ENCODE measurements at places on chromosomes 12 and 14.

DNA sequence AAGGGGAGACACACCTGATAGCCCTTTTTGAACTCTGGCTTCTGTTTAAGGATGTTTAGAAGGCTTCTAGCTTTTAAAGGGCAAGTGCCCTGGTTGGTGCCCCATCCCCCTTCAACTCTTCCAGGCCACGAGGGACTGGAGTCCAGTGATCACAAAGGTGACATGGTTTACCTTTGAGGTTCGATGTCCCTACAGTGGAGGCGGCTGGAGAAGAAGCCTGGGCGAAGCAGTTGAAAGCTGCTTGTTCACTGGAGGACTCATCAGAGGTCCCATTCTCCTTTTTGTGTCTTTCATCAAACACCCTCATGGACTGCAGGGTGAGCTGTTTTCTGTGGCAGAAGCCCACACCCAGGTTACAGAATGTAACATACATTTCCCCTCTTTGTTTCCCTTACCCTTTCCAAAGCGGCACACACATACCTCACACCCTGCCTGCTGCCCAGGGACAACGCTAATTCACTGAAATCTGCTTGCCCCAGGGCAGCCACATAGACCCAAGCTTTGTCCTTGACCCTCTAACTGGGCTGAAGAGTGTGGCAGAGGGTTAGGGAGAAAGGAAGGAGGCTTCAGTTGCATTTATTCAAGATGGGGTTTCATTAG is 7.7 kb downstream of the TBX3 start:
- DNase-seq = no peak

GRCh38 chr14:42683707-42684106 is 1077.0 kb downstream of the LRFN5 start:
- no peak for DNase-seq

GRCh38 chr14:22418631-22419030 is 170.4 kb downstream of the DAD1 start:
- no peak for DNase-seq

DNA sequence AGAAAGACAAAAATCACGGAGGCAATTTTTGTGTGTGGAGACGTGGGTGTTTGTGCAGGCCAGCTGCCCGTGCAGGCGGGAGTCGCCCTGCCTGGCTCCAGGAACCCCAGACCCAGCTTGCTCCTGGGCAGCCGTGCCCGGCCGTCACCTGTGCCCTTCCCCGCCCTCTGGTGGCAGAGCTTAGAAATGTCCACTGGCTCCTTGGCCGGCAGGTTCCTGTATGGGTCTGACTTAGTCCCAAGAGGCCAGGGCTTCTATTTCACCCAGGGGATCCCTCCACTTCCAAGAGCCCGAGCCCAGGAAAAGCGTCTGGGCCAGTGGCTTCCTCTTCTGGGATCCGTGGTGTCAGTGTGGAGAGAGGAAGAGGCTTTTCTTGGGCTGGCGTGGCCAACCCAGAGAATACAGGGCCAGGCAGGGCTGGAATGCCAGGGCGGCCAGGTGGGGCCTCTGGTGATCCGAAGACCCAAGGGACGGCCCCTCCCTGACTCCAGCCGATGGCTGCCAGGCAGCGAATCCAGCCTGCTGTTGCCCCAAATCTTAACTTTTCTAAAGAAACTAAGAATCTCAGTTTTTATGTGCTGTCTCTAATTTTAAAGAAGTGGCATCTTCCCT is 120.9 kb downstream of the TMEM132C start:
- DNase-seq = no peak

GRCh38 chr14:94026889-94027469 is 839 bp downstream of the OTUB2 start:
- no peak for DNase-seq

DNA sequence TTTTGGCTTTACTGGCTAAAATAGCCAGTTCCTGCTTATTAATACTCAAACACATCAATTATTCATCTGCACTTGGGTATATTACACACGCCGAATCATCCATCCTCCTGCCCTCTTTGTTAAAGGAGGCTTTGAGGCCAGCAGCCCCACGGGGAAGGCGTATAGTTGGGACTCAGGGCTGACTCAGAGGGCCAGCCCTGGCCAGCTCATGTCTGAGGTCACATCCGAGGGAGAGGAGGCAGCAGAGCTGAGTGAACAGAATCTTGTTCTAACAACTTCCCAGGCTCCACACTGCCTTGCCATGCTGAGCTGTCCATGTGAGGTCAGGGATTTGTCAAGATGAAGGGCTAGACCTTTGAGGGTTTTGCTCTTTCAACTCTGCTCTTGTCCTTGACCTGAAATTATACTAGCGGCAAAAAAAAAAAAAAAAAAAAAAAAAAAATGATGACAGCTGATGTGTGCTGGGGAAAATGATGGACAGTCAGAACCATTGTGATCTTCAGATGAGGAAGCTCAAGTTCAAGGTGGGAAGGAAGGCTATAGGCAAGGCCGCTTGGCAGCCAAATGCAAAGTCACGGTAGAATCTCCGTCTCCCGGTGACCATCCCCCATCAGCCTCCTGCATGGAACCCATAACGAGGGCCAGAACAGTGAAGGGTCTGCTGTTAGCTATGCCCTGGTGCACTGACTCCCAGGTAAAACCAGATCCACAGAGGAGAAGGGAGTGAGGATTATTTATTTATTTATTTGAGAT is 12.5 kb upstream of the MARK3 start:
- DNase-seq = no peak

DNA sequence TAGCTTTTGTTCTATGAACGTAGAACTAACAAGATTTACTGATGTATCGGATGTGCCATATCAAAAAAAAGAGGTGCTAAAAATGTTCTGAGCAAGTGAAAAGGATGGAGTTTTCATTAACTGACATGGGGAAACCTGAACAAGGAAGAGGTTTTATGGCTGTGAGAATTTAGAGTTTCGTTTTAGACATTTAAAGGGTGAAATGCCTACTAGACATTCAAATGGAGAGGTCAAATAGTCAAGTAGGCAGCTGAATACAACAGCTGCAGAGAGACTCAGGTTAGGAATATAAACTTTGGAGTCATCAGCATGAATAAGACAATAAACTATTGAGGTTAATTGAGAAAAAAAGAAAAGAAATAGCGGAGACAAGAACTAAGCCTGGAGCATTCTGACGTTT is 364.9 kb upstream of the GARIN6 start:
- DNase-seq = no peak

DNA sequence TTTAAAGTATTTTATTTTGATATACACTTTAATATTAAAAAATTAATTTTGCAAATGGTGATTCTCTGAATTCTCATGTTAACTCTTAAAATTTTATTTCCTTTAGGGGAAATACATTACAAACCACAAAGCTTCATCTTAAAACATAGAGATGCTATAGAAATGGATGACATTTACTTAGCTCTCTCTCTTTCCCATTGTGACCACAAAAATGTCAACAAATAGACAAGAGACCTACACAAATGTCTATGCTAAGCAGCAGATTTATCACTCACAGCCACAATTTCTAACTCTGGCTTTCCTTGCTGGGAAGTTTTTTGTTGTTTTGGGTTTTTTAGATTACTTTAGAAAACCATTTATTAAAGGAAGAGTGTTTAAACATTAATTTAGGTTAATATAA is 19.9 kb upstream of the PHC1 start:
- no peak for DNase-seq

DNA sequence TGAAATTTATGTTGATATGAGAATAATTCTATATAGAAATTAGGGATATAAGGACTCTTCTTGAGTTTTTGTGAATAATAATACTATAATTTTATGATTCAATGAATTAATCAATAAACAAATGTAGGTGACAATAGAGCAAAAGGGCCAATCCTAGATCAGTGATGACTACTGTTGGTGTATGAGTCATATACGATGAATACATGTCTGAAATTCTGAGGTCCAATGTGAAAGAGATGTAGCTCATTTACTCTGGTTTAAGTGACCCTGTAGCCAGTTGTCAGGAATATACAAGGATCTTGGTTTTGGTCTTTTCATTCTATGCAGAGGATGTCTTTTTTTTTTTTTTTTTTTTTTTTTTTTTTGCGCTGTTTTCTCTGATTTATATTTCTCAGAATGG is 72.1 kb upstream of the RTL1 start:
- DNase-seq = no peak

DNA sequence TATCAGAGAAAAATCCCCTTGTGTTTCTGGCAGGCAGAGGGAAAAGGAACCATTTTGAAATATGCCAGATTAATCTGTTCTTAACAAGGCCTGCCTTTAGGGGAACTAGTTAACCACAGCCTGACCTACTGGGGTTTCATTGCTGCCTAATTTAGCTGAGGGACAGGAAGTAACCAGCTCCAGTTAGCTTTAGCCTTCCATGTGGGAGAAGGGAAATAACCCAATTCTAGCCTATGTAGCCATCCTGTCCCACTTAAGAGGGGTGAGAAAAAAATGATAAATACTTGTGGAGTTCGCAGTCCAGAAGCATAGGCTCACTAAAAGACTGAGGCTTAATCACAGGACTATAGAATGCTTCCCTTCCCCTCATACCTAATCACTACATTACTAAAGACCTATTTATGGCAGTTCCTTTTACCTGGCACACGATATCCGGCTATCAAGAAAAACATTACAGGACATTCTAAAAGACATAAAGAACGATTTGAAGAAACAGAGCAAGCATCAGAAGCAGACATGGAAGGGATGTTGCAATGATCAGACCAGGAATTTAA is 22.8 kb downstream of the COX8C start:
- no peak for DNase-seq

DNA sequence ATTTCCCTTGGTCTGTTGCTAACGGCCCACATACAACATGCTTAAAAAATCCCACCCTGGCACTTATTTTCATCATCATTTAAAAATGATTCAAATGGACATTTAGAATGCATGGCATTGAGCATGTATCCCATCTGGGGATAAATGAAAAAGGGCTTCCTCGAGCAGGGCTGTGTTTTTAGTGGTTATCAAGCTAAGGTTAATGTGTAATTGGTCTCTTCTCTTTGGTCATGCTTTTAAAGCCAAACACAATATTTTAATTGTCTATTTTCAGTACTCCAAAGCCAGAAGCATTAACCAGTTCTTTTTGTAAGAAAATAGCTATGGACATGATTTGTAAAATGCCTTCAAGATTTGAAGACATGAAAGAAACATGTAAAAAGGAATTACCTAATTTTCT is 1.9 kb upstream of the TRHDE start:
- no peak for DNase-seq

GRCh38 chr12:124399622-124400021 is 104.7 kb downstream of the RFLNA start:
- no peak for DNase-seq

- no peak for DNase-seq
Measured at GRCh38 chr14:103213331-103213730, 90.1 kb downstream of the TNFAIP2 start.

- DNase-seq = no peak
Measured at GRCh38 chr14:76940021-76940760, 88.3 kb downstream of the IRF2BPL start.

DNA sequence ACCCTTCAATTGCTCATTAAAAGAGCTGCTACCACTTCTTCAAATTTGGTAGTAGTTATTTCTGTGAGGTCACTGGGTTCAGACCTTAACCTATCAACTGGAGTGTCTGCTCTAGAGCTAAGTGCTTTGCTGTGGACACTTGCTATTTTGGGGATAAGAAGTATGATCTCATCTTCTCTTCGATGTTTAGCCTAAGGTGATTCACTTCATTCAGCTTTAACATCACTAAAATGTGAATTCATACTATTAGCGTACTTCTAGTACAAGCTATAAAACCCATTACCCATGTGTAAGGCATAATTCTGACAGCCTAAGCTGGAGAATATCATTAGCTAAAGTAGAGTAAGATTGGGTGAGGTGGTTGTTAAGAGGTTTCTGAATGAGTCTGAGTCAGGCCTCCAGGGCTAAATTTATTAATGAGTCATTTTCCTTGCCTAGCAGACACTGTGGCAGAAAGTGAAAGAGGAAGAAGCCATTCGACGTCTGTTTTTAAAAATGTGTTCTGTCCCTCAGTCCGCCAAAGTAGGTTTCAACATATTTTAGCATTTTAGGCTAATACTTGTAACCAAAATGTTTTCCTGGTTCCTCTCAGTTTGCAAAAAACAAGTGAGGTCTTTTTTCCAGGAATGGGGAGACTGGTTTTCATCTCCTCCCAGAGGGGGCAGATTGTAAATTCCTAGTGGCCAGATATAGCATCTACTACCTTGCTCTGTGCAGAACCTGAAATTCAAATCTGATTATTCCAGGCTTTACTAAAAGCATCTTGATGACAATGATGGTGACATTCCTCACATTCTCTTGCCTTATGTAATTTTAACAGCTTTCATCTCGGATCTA is 103.6 kb downstream of the SSPN start:
- no peak for DNase-seq

DNA sequence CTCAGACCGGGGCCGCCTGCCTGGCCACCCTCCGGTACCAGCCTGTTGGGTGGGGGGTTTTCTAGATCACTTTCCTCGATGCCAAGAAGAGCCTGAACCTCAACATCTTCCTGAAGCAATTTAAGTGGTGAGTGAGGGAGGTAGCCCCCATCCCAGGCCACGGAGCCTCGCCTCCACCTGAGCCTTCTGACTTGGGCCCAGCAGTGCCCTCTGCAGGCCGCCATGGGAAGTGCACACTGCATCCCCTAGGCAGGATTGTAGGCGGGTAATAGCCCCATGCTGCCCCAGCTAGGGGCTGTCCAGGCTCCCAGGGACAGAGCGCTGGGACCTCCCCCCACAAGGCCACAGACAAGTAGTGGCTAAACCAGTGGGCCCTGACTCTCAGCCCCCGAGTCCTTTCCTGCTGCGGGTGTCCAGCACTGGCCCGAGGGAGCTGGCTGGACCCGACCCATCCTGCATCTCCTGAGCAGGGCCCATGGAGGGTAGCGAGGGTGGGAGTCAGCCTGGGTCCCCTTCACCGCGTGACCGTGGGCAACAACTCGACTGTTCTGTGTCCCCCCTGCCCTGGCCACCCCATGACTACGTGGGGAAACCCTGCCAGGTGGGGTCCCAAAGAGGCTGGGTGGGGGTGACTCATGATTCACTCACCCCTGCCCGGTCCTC is 15.3 kb upstream of the ADSS1 start:
- no peak for DNase-seq

- DNase-seq = no peak
Measured at GRCh38 chr12:70443062-70443673, 77.1 kb downstream of the KCNMB4 start.

DNA sequence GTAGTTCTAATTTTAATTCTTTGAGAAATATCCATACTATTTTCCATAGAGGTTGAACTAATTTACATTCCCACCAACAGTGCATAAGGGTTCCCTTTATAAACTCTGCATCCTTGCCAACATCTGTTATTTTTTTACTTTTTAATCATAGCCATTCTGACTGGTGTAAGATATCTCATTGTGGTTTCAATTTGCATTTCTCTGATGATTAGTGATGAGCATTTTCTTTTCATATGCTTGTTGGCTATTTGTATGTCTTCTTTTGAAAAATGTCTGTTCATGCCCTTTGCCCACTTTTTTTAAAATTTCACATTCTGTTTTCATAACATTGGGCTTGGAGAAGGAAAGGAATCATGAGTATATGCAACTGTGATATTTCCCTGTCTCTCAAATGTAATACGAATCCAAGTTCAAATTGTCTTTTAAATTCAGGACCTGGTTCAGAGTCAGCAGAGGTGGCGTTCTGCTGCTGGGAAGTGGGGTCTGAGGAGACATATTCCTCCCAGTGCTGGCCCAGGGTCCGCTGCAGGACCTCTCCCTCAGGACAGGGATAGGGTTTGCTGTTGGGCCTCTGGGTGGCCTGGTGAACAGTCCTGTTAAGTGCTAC is 81.2 kb upstream of the ETV6 start:
- DNase-seq = no peak
